ENCODE measurements at places on chromosomes 3 and 15. TPM values are rescaled to one million over a fixed set of nuclear protein-coding genes. Genes with fewer than 3 reads are reported as not detected.

NCEH1 gene
- 19.5 TPM for polyA plus RNA-seq

RHCG gene
- polyA plus RNA-seq, result not detected

TGFBR2 gene
- 134 TPM for polyA plus RNA-seq

ZBBX gene
- polyA plus RNA-seq, result not detected

AMIGO3 gene
- polyA plus RNA-seq, result 0.25 TPM

BNC1 gene
- polyA plus RNA-seq, result 4.3 TPM

C3orf85 gene
- polyA plus RNA-seq, result not detected

CEMIP gene
- polyA plus RNA-seq, result 134 TPM

CHSY1 gene
- 5.2 TPM for polyA plus RNA-seq

SH2D7 gene
- not detected for polyA plus RNA-seq

TAGLN3 gene
- polyA plus RNA-seq, result 0.61 TPM

TBL1XR1 gene
- polyA plus RNA-seq, result 44.7 TPM

NLGN1 gene
- 14.3 TPM for polyA plus RNA-seq

CCK gene
- polyA plus RNA-seq, result 0.93 TPM

SOX14 gene
- polyA plus RNA-seq, result not detected

MED12L gene
- 0.51 TPM for polyA plus RNA-seq

POTEB3 gene
- not detected for polyA plus RNA-seq

SERPINI2 gene
- polyA plus RNA-seq, result not detected

IL17RB gene
- polyA plus RNA-seq, result 0.79 TPM
